ENCODE measurements at places on chromosomes 11 and 22. TPM values are rescaled to one million over a fixed set of nuclear protein-coding genes. Genes with fewer than 3 reads are reported as not detected.
A peak's percentile ranks its signal among the peaks of the same experiment; 100 is the strongest.

DNA sequence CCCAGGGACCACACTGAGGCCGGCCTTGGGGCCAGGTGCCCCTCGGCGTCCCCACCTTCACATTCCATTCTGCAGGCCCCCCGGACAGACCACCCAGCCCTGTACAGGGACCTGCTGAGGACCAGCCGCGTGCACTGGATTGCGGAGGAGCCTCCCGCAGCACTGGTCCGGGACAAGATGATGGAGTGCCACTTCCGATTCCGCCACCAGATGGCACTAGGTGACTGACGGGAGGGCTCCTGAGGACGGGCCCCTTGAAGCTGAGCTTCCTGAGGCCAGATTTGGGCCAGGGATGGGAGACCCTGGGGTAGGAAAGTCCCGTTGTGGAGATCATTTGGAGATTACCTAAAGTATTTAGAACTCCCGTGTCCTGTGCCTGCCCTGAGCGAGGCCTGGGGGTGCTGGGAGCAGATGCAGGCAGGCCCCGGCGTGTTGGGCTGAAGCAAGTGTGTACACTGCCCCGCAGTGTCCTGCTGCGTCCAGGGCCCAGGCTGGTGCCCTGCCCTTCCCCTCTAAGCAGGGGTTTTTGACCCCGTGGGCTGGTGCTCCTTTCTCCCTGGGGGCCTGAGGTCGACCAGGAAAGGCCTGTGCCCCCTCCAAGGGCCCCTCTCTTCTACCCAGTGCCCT is 20.0 kb downstream of the TRMU start:
- no peak for DNase-seq

- no peak for DNase-seq
Measured at GRCh38 chr11:131889760-131890581, 519.6 kb downstream of the NTM start.

DNA sequence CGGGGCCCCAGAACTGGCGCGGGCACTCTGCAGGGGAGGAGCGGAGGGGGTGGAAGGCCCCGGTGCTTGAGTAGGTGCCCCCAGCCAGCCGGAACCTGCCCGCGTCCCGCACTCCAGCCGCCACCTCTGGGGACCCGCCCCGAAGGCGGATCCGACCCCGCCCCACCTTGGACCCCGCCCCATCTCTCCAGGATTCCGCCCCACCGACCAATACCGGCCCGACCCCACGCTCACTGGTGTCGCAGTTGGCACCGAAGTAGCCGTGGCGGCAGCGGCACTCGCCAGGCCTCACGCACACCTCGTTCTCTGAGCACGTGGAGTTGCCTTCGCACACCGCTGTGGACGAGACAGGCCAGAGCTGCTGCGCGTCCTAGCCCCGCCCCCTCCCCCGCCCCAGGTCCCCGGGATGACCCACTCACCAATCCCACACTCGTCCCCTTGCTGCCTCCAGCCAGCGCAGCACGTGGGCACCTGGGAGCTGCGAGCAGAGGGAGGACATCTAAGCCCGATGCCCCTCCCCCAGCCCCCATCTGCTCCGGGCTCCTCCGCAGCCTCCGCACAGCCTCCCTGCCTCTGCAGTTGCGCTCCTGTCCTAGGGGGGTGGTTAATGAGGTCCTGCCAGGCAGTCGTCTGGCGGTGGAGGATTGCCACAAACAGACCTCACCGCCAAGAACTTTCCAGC is 6.0 kb downstream of the SCARF2 start:
- no peak for DNase-seq

GRCh38 chr11:19907839-19908238 is 195.2 kb downstream of the NAV2 start:
- DNase-seq = no peak

GRCh38 chr11:119474682-119475596 is 52.0 kb upstream of the THY1 start:
- DNase-seq = peak; percentile 71

GRCh38 chr11:44446996-44447771 is 118.3 kb upstream of the CD82 start:
- no peak for DNase-seq

- DNase-seq = no peak
Measured at GRCh38 chr11:119361941-119362725, 15.6 kb upstream of the MFRP start.

DNA sequence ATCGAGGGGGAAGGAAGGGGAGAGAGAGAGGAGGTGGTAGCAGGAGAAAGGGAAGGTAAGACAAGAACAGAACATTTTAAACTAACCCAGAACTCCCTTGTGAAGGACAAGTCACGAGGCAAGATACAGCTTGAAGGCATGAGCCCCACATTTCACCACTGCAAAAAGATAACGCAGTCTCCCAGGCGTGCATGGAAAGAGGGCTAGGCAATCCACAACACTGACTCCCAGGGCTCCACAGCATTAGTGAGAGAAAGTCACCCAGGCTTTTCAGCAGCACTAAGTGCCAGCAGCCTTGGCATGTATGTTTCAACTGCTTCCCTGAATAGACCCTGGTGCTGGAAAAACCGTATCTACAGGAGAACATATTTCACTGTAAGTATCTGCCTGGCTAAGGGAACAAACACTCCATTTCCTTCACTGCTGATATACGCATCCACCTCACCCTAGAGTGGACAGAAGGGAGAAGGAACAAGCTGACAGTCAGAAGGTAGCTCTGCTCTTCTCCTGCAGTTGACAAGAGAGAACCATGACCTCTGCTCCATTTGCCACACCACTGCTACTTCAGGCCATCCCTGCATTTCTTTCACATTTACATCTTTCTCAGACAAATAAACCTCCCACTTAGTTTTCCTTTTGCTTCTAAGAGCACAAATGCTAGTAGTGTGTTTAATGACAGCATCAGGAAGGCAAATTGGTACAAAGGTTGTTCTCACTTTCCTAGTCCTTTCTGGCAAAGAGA is 87.9 kb downstream of the AMBRA1 start:
- no peak for DNase-seq

DNA sequence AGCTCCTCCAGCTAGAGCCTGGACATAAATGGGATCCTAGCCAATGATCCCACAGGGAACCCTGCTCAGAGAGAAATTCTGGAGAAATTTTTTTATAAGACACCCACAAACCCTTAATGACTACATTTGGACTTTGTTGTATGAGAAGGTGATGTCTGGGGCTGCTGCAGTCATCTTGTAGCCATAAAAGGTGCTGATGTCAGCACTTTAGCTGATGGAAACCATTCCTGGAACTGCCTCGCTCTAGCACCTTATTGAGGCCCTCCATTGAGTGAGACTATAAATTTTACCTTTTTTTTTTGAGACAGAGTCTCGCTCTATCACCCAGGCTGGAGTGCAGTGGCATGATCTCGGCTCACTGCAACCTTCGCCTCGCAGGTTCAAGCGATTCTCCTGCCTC is 610.7 kb downstream of the OPCML start:
- DNase-seq = no peak

DNA sequence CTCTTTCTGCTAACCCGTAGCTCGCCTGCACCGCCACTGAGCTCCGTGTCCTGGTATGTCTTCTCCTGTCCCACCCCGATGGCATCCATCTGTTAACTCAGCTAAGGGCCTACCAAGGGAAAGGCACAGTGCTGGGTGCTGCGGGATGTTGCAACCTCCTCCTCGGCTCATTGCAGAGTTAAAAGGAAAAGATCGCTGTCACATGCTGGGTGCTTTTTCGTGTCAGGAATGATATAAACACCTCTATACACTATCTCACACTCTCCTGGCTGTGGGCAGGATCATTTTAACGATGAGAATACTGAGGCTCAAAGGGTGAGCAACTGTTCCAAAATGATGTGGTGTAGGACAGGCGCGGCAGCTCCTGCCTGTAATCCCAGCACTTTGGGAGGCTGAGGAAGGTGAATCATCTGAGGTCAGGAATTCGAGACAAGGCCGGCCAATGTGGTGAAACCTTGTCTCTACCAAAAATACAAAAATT is 10.1 kb downstream of the TXN2 start:
- DNase-seq = no peak

GRCh38 chr11:1041471-1041870 is 5.0 kb upstream of the MUC6 start:
- DNase-seq = no peak

DNA sequence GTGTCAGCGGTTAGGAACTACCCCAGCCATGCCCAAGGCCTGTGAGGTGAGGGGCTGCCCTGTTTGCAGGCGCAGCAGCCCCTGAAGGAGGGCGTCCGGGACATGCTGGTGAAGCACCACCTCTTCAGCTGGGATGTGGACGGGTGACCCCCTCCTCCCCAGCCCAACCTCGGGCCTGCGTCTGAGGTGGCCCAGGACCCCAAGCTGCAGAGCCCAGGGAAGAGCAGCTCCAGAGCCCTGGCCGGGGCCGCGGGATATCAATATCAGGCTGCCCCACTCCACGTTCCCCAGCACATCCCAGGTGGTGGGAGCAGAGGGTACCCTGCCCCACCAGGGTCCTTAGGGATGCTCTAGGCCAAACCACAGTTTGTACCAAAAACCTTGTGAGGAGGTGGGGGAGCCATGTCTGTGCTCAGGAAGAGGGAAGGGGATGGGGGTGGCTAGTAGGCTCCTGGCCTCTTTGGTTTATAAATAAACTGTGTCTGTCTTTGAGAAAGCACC is 39.3 kb downstream of the SGSM3 start:
- DNase-seq = no peak

- DNase-seq = peak; percentile 61
Measured at GRCh38 chr11:58577555-58578135, 1.2 kb upstream of the ZFP91 start.

- no peak for DNase-seq
Measured at GRCh38 chr22:46462726-46463371, 74.6 kb downstream of the CELSR1 start.

GRCh38 chr11:68297812-68298658 is 14.4 kb upstream of the LRP5 start:
- no peak for DNase-seq

GRCh38 chr11:59765068-59765735 is 10.0 kb downstream of the STX3 start:
- DNase-seq = no peak

APLNR gene
- total RNA-seq = not detected

OR51B2 gene
- not detected for total RNA-seq

MN1 gene
- 2.1 TPM for total RNA-seq

TMEM134 gene
- total RNA-seq = 74.0 TPM

CARD10 gene
- total RNA-seq = 60.0 TPM

DSCAML1 gene
- 4.0 TPM for total RNA-seq

KCTD14 gene
- 26.8 TPM for total RNA-seq

DDX25 gene
- 0.14 TPM for total RNA-seq

DAGLA gene
- total RNA-seq = 4.5 TPM

All from epithelial cell of proximal tubule (primary cell).